ENCODE measurements at places on chromosomes 6 and 20.

- no peak for DNase-seq
Observed at GRCh38 chr6:157269261-157269794, 54.0 kb downstream of the TMEM242 start.

GRCh38 chr6:36745836-36746235 is 48.2 kb downstream of the RAB44 start:
- no peak for DNase-seq

- no peak for DNase-seq
Observed at GRCh38 chr20:9331707-9332435, 182.5 kb upstream of the LAMP5 start.

- DNase-seq, result no peak
Observed at GRCh38 chr6:163565140-163565539, 150.6 kb downstream of the QKI start.

GRCh38 chr20:22722811-22723210 is 138.4 kb upstream of the FOXA2 start:
- no peak for DNase-seq

DNA sequence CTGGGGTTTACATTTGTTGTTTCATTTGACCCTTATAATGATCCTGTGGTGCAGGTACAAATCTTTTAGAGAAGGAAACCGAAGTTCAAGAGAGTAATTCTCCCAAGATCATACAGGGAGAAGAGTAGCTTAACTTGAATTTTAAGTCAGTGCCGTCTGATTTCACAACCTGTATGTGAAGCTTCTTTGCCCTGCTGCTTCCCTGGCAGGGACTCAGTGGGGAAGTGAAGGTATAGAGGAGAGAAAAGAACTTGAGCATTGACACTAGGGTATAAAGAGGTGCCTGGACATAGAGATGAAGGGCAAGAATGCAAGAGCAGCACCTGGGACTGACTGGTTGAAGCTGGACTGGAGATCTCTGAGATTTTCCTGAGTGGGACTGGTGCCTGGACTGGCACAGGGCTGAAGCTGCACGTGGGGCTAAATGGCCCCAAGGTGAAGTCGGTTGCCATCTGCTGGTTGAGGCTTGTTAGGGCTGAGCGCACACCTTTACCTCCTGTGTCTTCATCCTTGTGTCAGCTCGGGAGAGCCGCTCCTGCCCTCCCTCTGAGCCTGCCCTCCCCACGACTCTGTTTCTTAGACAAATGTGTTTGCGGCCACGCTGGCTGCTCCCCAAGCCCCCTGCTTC is 41.8 kb downstream of the FARS2 start:
- DNase-seq, result peak; percentile 18
